Thoracic aorta (tissue), 2 donors: ENCODE measurements at places on chromosomes 3 and 15.

DNA sequence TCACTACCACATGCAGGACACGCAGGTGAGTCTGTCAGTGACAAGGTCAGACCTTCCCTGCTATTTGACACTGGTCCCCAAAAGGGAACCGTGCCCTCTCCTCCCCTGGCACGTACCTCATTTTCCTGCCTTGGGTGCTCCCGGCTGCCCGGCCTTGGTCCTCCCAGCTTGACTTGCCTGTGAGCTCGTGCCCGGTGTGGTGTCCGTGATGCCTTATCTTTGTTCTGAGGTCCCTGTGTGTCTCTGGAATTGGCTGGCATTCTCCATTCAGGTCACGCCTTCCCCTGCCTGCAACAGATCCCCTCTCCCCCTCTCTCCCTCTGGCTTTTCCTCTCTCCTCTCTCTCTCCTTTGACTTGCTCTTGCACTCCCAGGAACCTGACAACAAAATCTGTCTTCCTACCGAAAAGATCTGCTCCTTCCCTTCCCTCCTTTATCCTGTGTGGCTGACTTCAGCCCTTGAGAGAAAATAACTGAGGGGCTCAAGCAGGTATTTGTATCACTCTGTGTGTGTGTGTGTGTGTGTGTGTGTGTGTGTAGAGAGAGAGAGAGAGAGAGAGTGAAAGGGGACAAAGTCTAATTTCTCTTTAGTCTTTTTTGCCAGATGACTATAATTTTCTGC, at the start of gene MASP1:
MASP1 (minus strand) TSS at position 226 of the 621 bp plus-strand sequence; CDS start at position 121, 105 bp downstream.
- no peak within 1 kb of the TSS for H3K27ac ChIP-seq
- H3K4me3 ChIP-seq = peak within 1 kb of the TSS; percentile 48
- H3K36me3 ChIP-seq = no peaks in the 10 kb centered on the region
- DNase-seq = no peak

- H3K4me1 ChIP-seq = no peaks in the 10 kb centered on the region
- no peak overlapping the region for H3K27ac ChIP-seq
- H3K4me3 ChIP-seq = no peak overlapping the region
- no peaks in the 10 kb centered on the region for H3K36me3 ChIP-seq
Measured at GRCh38 chr3:193305356-193305755, 64.3 kb downstream of the PLAAT1 start.

DNA sequence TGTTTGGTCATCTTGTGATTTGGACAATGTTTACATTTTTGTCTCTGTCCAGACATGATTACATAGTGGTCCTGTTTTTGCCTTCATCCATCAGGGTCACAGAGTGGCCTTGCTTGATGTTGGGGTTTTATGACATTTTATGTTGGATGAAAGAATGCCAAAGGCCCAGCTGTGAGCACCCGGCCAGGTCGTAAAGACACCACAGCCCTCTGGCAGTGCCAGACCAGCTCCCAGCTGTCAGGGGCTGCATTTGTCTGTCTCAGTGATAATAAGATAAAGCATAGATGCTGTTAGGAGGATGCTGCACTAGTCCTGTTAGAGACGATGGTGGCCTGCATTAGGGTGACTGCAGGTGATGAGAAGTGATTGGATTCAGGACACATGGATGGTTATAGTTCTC, 117.5 kb downstream of the FAM174B start:
- no peak overlapping the region for H3K27ac ChIP-seq
- H3K36me3 ChIP-seq = no peaks in the 10 kb centered on the region
- no peak overlapping the region for H3K4me3 ChIP-seq
- no peaks in the 10 kb centered on the region for H3K27me3 ChIP-seq
- no peak for DNase-seq

DNA sequence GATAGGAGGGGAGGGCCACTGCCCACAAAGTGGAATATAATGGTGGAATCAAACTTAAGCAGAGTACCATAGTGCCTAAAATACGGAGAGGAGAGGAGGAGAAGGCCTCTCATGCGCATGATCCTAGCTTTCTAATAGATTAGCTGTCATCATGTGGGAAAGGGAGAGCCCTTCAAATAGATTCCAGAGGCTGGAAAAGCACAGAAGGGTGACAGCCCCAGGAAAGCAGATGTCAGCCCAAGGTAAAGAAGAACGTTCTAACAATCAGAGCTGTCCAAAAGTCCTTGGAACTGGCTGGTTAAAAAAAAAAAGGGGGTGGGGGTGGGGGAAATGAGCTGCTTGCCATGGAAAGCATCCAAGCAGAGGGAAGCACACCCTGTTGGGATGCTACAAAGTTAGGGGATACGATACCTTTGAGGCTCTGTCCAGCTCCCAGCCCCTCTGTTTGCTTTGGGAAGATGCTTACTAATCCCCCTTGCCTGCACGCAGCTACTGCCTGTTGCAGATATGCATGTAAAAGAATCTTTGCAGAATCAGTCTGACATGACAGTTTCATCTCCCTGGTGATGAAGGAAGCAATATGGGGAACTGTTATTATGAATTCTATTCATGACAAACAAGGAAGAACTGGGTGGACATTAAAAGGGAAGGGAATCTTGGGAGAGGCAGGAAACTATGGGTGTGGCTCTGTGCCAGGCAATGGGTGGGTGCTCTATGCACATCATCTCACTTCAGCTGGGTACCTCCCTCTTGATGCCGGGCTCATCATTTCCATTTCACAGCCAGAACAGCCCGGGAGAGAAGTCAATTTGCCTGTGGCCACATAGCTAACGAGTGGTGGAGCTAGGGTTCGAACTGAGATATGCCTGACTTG, 10.1 kb upstream of the LMCD1 start:
- no peak for DNase-seq
- no peaks in the 10 kb centered on the region for H3K27me3 ChIP-seq
- H3K4me1 ChIP-seq = peaks cover 61% of the 10 kb centered on the region
- H3K4me3 ChIP-seq = no peak overlapping the region

GRCh38 chr3:16146015-16146730, 28.3 kb upstream of the GALNT15 start:
- no peak overlapping the region for H3K27ac ChIP-seq
- no peaks in the 10 kb centered on the region for H3K36me3 ChIP-seq

DNA sequence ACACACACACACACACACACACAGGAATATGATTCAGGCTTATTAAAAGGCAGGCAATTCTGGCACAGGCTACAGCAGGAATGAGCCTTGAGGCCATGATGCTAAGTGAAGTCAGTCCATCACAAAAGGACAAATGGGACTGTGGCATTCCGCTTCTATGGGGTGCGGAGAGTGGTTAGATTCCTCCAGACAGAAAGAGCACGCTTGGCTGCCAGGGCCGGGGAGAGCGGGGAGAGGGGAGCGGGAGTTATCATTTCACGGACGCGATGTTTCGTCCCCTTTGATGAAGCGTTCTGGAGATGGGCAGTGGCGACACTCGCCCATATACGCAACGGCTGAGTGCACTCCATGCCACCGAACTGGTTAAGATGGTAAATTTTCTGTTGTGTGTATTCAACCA, 58.5 kb upstream of the FAM174B start:
- peak overlapping the region; percentile 77 for H3K27ac ChIP-seq
- peak overlapping the region; percentile 90 for H3K4me3 ChIP-seq
- H3K4me1 ChIP-seq = peaks cover 5% of the 10 kb centered on the region
- H3K27me3 ChIP-seq = no peaks in the 10 kb centered on the region

GRCh38 chr15:63367900-63368299, 13.7 kb downstream of the CA12 start:
- DNase-seq = no peak
- no peaks in the 10 kb centered on the region for H3K27me3 ChIP-seq
- H3K4me1 ChIP-seq = peaks cover 10% of the 10 kb centered on the region
- H3K4me3 ChIP-seq = no peak overlapping the region

DNA sequence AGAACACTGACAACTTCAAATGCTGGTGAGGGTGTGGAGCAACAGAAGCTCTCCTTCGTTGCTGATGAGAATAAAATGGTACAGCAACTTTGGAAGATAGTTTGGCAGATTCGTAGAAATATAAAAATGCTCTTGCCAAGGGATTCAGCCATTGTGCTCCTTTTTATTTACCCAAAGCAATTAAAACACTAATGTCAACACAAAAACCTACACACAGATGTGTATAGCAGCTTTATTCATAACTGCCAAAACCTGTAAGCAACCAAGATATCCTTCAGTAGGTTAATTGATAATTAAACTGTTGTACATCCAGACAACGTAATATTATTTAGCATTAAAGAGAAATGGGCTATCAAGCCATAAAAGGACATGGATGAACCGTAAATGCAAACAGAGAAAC, 37.8 kb upstream of the LSAMP start:
- DNase-seq = no peak
- no peak overlapping the region for H3K27ac ChIP-seq
- no peak overlapping the region for H3K4me3 ChIP-seq
- no peaks in the 10 kb centered on the region for H3K27me3 ChIP-seq
- no peaks in the 10 kb centered on the region for H3K36me3 ChIP-seq

DNA sequence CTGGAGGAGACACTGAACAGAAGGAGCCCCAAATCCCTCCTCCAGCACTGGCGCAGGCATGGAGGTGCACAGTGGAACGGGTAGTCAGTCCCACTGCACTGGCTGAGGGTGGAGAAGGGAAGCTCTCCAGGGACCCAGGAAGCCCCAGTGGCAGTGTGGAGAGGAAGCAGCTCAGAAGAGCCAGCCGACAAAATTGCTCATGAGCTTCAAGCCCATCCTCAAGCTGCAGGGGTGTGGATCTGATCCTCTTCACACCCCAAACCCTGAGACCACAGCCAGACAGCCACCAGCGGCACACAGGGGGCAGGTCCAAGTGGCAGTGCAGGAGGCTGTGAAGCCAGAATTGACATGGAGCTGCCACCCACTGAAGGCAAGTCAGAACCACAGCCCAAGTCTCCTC, 32.1 kb downstream of the CYFIP1 start:
- peaks cover 38% of the 10 kb centered on the region for H3K4me1 ChIP-seq
- H3K4me3 ChIP-seq = no peak overlapping the region
- no peaks in the 10 kb centered on the region for H3K27me3 ChIP-seq
- DNase-seq = no peak

DNA sequence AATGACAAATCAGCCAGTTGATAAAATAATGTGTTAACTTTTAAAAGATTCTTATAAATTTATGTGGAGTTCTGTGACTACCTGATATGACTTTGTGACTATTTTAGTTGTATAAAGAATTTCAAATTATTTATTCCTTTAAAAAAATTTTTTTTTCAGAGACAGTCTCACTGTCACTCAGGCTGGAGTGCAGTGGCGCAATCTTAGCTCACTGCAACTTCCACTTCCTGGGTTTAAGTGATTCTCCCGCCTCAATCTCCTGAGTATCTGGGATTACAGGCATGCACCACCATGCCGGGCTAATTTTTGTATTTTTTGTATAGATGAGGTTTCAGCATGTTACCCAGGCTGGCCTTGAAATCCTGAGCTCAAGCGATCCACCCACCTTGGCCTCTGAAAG, 48.5 kb downstream of the MBNL1 start:
- H3K4me1 ChIP-seq = peaks cover 69% of the 10 kb centered on the region
- peak overlapping the region; percentile 75 for H3K27ac ChIP-seq
- DNase-seq = no peak
- no peaks in the 10 kb centered on the region for H3K36me3 ChIP-seq
- H3K27me3 ChIP-seq = no peaks in the 10 kb centered on the region

DNA sequence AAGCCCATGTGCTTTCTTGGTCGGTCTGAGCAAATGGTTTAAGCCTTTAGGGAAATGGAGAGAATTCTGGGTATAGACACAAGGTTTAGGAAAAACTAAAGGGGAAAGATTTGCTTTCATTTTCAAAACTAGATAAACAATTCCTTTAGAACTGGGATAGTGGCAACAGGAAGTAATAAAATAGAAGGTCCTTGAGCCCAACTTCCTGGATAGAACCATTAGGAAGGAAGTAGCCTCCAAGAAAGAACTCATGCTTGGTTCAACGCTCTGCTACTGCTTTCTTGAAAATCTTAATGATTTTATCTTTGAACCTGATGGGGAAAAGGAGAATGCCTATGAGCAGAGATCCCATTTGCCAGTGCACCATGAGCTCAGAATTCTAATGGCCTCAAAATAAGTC, 147.0 kb upstream of the THRB start:
- H3K27me3 ChIP-seq = no peaks in the 10 kb centered on the region
- peaks cover 16% of the 10 kb centered on the region for H3K4me1 ChIP-seq
- no peaks in the 10 kb centered on the region for H3K36me3 ChIP-seq
- no peak overlapping the region for H3K4me3 ChIP-seq

GRCh38 chr3:111277226-111277625, 205.6 kb downstream of the NECTIN3 start:
- no peaks in the 10 kb centered on the region for H3K27me3 ChIP-seq
- DNase-seq = no peak
- H3K4me1 ChIP-seq = no peaks in the 10 kb centered on the region

DNA sequence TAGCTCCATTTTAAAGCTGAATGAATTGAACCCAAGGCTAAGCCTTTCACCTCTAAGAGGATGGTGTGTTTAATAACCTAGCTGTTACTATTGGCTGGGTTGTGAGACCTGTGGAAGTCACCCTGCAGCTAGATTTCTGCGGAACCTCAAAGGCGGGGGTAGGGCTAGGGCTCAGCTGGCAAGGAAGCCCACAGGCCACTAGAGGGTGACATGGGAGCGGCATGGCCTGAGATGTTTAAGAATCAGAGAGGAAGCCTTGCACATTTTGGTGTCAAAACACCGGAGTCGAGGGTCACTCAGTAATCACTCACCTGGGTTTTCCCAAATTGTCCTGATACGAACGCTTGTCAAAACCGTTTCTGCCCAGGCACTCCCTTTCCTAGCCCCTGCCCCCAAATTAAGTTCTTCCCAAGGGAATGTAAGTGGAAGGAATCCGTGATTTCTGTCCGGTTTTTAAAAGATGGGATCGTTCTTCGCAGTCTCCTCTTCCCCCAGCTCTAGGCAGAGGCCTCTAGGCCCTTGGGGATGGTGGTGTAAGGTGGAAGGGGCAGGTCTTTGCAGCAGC, 3.8 kb upstream of the ACAD9 start:
- DNase-seq = no peak
- peaks cover 23% of the 10 kb centered on the region for H3K4me1 ChIP-seq
- no peaks in the 10 kb centered on the region for H3K36me3 ChIP-seq
- H3K27ac ChIP-seq = no peak overlapping the region
- no peaks in the 10 kb centered on the region for H3K27me3 ChIP-seq
- H3K4me3 ChIP-seq = no peak overlapping the region

- no peaks in the 10 kb centered on the region for H3K36me3 ChIP-seq
- no peak for DNase-seq
- no peaks in the 10 kb centered on the region for H3K27me3 ChIP-seq
Measured at GRCh38 chr3:8481380-8481779, 20.2 kb upstream of the LMCD1 start.

DNA sequence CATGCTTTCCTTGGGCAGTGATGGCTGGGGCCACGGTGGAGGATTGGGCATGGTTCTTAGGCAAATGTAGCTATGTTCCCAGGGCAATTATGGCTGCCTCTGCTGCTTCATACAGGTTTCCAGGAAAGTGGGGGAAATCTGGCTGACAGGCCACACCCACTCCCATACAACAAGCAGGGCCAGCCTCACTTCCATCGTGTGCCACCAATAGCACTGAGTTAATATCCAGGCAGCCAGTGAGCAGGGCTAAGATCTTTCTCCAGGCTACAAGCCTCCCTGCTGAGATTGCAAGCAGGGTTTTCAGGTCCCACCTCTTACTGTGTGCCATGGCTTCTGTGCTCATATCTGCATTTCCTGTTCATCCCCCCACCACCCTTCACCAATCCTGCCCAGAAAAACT, 1291.9 kb downstream of the SI start:
- no peak overlapping the region for H3K27ac ChIP-seq
- no peaks in the 10 kb centered on the region for H3K27me3 ChIP-seq
- no peaks in the 10 kb centered on the region for H3K4me1 ChIP-seq
- H3K4me3 ChIP-seq = no peak overlapping the region
- H3K36me3 ChIP-seq = no peaks in the 10 kb centered on the region
- DNase-seq = no peak

- no peaks in the 10 kb centered on the region for H3K4me1 ChIP-seq
- no peak overlapping the region for H3K4me3 ChIP-seq
- no peaks in the 10 kb centered on the region for H3K36me3 ChIP-seq
- H3K27me3 ChIP-seq = no peaks in the 10 kb centered on the region
- no peak overlapping the region for H3K27ac ChIP-seq
Measured at GRCh38 chr3:130517602-130518001, 625 bp downstream of the COL6A6 start.
